AG08395 (cell line): ENCODE measurements at places on chromosomes 2 and 18.

DNA sequence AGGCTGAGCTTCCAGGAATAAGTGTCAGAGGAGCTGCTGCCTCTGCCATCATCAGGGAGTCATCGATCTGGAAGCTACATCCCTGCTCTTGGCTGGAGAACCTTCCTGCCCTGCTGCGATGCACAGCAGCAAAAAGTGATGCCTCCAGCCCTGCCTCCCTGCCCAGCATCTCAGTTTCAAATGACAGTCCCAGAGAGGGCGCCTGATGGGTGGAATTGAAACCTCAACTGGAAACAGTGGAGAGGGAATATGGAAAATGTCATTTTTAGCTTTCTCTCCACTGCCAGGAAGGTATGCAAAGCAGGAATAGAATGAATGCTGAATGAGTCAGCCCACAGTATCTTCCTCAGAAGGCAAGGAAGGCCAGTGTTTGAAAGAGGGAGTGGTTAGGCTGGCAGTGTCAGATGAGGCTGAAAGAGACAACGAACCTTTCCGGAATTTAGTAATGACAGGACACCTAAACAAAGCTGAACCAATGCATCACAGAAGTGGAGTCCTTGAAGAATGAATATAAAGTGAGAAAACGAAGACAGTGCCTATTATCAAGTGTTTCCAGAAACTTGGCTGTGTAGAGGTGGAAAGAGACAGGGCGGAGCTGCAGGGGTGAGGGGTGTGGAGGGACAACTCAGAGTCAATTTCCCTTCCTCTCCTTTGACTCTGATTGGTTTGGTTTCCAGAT is 153.9 kb upstream of the NDUFV2 start:
- peak; percentile 80 for DNase-seq

DNA sequence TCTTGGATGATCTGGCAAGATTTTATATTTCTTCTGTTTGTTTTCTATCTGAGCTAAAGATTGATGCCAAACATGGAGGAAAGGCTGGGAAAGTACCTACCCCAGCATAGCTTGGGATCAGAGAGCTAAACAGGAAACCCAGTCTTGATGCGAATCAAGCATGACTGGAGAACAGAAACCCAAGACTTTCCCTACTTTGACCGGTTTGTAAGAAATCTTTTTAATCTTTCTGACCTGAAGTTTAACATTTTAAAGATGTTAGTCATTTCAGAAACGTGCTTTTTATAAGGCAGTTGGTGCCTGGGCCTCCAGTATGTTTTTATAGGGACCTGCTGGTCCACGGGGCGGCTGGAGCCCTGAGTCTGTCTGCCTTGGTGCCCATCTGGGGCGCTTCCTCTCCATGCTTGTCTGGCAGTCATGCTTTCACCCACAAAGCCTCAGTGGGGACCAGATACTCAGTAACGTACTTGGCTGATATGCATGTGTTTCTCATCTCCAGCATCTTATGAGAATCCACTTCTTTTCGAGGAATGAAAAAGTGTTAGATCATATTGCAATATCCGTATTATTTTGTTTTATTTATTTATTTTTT is 266.5 kb downstream of the PTGR3 start:
- no peak for DNase-seq

GRCh38 chr2:200615247-200615646 is 29.4 kb downstream of the AOX1 start:
- DNase-seq: peak; percentile 76

- DNase-seq: no peak
Measured at GRCh38 chr2:12212841-12213597, 466.6 kb downstream of the LPIN1 start.

DNA sequence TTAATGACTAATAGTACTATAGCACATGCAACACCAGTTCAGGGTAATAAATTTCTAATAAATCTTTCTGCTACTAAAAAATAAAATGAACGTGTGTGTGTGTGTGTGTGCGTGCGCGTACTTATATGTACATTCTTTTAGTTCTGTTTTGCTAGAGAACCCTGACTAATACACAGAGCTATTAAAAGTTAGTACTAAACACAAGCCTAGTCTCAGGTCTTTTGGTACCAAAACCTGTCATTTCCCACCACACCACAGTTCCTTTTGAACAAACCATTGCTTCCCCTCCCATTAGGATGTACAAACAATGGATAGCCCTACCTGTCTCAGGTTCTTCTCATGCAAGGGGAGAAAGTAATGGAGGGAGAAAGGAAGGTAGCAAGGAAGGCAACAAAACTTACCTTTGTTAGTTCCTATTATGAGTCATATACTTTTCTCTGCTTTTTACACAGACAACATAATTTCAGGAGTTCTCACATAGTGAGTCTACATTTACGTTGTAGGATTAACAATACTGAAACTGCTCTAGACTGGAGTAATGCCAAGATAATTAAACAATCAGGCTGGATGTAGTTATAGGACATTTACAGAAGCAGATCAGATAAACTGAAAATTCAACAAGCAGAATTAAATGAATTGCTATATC is 427.2 kb downstream of the KCNJ3 start:
- DNase-seq: no peak
